ENCODE measurements at places on chromosomes 5 and 9.

- no peak for DNase-seq
Observed at GRCh38 chr9:129361196-129361595, 183.1 kb upstream of the IER5L start.

DNA sequence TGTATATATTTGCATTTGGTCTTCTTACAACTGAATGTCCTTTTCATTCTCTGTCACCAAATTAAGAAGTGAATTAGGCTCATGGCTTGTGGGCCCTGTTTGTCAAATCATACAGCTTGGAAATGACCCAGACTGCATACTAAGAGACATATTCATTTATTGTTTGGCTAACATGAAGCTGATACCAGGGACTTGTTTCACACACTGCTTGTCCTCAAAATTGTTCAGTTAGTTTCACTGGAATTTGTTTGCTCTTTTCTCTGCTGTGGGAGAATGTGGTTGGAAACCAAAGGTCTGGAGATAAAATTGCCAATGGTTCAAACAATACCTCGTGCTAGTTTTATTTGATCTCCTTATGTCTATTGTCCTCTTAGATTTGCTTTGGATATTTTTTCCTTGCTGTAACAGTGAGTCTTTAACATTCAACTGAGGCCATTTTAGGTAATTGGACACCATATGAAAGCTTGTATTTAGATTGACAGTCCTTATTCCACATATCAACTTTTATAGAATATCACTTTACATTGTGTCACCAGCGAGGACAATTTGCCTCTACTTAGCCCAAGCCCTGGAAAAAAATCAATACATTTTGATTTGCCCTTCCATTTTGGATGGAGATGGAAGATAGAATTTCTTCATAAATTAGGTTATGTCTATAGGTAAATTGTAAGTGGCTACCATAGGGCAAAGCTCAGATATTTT is 144.3 kb upstream of the MTAP start:
- DNase-seq: no peak

- peak; percentile 59 for DNase-seq
Observed at GRCh38 chr9:90544488-90544887, 98.1 kb downstream of the DIRAS2 start.

GRCh38 chr9:134276453-134277245 is 49.6 kb upstream of the RXRA start:
- no peak for DNase-seq

DNA sequence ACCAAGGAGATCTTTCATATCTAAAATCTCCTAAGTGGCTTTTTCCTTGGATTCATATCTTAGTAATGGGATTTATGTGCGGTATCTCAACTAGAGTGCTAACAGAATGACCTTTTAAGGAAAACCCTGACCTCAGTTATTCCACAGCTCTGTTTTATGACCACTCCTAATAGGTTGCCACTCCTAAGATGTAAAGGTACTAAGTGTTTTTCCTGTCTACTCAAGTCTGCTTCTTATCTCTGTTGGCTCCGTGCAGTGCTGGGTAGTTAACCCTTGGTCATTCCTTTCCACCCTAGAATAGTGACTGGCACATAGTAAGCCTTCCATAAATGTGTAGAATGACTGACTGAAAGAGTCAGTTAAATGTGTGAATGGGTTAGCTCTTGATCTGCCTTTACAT is 161.4 kb downstream of the DOCK2 start:
- no peak for DNase-seq

- DNase-seq: no peak
Observed at GRCh38 chr9:92044936-92045335, 70.3 kb downstream of the SPTLC1 start.

DNA sequence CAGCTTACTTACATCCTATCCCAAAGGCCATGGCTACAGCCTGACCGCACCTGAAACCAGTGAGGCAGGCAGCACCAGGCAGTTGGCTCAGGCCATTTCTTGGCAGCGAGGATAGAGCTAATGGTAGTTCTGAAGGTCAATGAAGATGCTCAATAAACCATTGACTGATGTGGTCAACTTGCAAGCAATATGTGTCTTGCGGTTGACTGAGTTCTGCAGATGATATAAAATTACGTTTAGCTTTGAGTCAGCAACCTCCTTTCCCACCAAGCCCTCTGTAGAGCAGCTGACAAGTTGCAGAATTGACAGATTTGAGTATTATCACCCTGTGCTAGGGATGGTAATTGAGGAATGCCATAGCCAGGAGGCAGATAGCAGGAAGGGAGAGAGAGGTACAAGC is 189.0 kb upstream of the PUM3 start:
- no peak for DNase-seq

GRCh38 chr9:134243778-134244467 is 79.6 kb upstream of the RNU6ATAC start:
- DNase-seq: no peak

- no peak for DNase-seq
Observed at GRCh38 chr5:107402434-107403227, 268.1 kb downstream of the EFNA5 start.

GRCh38 chr5:159903131-159903530 is 13.2 kb upstream of the ADRA1B start:
- no peak for DNase-seq

DNA sequence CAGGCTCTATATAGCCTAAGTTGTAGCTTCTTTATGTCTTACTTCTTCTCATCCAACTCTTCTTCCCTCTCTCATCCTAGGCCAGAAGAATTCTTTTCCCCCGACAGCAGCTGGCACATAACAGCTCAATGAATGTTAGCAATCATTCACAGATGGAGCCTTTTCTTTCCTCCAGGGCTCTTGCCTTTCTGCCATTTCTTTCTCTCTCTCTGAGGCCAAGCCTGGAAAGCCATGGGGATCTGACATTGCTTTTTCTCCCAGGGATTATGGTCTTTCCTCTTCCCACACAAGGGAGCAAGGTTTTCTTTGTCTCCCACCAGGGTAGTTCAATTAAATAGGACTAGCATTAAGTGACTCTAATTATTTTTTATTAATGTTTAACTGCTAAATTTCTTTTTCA is 20.5 kb downstream of the SMIM15 start:
- no peak for DNase-seq

DNA sequence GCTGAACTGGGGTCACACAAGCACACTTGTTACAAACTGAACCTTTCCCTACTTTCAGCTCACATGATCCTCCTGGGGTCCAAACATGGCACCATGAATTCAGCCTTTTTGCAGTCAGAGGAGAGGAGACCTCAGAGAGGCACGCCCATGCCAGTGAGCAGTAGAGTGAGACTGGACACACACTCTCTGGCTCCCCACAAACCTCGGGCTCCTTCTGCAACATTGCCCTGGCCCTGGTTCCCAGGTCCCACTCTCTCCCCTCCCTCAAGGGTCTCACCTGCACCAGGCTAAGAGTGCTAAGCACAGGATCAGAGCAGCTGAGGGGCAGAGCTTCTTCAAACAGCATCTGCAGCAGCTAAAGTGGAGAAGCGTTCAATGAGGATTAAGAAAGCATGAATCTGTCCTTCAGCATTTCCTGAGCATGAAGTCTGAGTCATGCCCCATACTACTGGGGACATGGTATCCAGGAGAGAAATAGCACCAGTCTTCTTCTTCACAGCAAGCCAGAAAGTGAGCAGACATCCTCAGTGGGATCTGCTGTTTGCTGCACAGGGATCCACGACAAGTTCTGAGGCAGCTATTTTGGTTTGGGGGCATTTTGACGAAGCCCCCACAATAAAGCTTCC is 27.2 kb downstream of the SLC35A4 start:
- DNase-seq: peak; percentile 7

- DNase-seq: no peak
Observed at GRCh38 chr9:88529496-88529895, 5.5 kb upstream of the NXNL2 start.

DNA sequence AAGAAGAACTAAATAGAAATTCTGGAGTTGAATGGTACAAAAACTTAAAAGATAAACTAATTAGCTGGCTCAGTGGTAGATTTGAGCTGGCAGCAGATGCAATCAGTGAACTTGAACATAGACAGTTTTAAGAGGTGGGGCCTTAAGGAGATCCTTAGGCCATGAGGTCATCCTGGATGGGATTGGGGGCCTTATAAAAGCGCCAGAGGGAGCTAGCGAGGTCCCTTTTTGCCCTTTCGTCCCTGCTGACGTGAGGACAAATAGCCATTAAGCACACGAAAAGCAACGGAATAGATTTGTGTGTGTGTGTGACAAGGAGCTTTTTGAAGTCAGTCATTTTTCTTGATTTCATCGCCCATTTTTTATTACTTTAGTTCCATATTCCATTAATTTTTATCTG is 83.3 kb downstream of the ZNF354C start:
- DNase-seq: peak; percentile 19

- DNase-seq: no peak
Observed at GRCh38 chr9:117734082-117734481, 29.9 kb downstream of the TLR4 start.

- DNase-seq: no peak
Observed at GRCh38 chr5:39352170-39352569, 12.1 kb downstream of the C9 start.

DNA sequence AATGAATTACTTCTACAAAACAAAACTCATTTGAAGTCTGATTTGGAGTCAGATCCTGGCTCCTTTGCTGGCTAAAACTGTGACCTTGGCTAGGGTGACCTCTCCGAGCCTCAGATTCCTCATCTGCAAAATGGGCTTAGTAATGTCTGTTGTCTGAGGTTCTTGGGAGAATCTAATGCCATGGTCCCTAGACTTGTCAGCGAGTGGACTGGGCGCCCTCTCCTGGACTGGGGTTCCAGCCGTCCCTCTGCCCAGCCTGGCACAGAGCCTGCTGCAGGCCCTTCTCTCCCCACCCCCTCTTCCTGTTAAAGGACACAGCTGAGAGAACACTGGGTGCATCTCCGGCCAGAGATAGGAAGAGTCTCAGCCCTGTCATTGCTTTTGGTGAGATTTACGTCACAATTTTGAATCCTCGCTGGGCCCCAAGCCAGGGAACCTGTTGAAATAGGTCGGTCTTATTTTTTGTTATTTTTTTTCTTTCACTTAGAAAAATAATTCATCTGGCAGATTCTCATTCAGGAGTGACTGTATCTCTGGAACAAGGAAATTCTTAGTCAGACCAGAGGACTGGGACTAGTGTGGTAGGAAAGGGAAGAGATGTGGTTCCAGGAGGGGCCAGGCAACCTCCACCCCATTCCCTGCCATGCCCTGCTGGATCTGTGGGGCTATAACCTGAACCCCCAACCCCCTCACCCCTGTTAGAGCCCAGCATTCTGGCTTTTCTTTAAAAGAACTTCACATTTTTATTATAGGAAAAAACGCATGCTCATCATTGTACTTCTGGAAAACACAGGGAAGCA is 48.2 kb upstream of the RPL26L1 start:
- DNase-seq: peak; percentile 84

DNA sequence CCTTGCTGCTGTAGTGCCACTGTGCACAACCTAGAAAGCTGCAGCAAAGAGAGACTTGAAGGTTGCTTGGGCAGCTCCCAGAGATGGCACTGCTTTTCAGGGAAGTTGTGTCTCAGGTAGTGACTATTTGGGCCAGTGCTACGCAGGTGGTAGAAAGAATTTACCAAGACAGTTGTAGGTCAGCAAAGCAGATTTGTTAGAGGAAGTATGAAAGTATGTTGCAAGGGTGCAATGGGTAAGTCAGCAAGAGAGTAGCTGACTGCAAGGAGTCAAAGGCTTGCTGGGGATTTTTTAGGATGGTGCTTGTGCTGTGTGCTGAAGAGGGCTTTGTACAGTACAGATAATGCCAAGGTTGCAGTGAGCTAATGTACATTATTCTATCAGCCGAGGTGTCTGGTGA is 33.5 kb upstream of the SPARC start:
- no peak for DNase-seq

DNA sequence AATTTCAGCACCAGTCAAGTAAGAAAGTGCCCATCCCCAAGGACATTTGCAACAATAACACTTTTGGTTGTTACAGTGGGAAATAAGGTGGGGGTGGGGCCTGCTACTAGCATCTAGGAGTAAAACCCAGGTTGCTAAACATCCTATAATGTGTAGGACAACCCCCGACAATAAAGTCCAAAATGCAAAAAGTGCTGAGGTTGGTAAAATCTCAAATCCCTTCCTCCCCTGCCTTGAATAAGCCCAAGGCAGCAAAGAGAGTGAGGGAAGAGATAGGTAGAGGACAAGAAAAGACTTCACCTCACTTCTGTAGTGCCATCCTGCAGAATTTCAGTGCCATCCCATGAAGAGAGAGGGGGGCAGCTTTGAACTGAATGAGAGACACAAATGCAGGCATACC is 117.5 kb upstream of the NIPBL start:
- no peak for DNase-seq

GRCh38 chr9:113558632-113559502 is 95.3 kb downstream of the RGS3 start:
- DNase-seq: no peak

DNA sequence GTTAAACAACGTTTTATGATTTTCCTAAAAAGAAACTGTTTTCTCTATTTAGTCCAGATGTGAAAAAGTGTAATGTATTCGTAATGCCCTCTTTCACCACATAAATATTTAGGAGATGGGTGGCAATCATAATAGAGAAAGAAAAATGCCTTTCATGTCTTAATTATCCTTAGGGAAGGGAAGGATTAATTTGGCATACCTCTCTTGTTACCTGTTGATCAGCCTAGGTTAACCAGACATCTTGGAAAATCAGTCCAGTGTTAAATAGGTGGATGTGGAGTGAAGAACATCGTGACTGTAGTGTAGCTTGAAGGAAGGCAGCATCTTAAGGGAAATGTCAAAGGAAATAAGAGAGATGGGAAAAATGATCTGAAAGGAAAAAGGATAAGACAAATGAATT is 76.2 kb downstream of the NNT start:
- no peak for DNase-seq

- no peak for DNase-seq
Observed at GRCh38 chr9:136156209-136157120, 37.8 kb upstream of the TMEM250 start.

- no peak for DNase-seq
Observed at GRCh38 chr5:14407746-14408175, 173.8 kb upstream of the OTULINL start.

DNA sequence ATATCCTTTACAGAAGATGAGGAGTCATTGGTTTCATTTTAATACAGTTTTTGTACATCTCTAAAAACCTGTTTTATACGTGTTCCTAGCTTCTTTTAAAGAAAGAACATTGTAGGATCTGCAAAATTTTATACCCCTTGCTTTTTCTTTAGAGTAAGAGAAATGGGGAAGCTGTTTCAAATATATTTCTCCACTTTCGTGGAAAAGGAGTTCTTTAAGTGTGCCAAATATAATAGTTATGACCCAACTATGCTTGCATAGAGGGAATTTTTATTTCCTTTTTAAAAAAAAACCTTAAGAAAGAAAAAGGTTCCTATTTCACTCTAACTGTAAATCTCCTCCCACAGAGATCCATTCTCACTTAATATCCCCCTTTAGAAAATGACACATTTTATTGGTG is 27.5 kb upstream of the DMAC1 start:
- DNase-seq: no peak

- no peak for DNase-seq
Observed at GRCh38 chr5:139027150-139027549, 152.0 kb upstream of the LRRTM2 start.

- no peak for DNase-seq
Observed at GRCh38 chr9:116323571-116323970, 170.0 kb downstream of the PAPPA start.
